Calu3 (cell line): ENCODE measurements at places on chromosomes 2 and 18. TPM values are rescaled to one million over a fixed set of nuclear protein-coding genes. Genes with fewer than 3 reads are reported as not detected.

Gene MALL
- 51.5 and 72.6 TPM in 2 replicates for total RNA-seq

- H3K4me3 ChIP-seq, result no peak overlapping the region
- H3K27ac ChIP-seq, result no peak overlapping the region
- no peak for DNase-seq
Measured at GRCh38 chr18:13379062-13379865, 160.7 kb downstream of the LDLRAD4 start.

Gene MAIP1
- total RNA-seq, result 27.9 and 30.8 TPM in 2 replicates

GRCh38 chr2:239035361-239035814 is 187.5 kb downstream of the TWIST2 start:
- H3K4me3 ChIP-seq, result no peak overlapping the region
- no peak overlapping the region for H3K27ac ChIP-seq
- DNase-seq, result peak; percentile 78
- no peaks in the 10 kb centered on the region for H3K4me1 ChIP-seq
- H3K36me3 ChIP-seq, result peaks cover 3% of the 10 kb centered on the region

DNA sequence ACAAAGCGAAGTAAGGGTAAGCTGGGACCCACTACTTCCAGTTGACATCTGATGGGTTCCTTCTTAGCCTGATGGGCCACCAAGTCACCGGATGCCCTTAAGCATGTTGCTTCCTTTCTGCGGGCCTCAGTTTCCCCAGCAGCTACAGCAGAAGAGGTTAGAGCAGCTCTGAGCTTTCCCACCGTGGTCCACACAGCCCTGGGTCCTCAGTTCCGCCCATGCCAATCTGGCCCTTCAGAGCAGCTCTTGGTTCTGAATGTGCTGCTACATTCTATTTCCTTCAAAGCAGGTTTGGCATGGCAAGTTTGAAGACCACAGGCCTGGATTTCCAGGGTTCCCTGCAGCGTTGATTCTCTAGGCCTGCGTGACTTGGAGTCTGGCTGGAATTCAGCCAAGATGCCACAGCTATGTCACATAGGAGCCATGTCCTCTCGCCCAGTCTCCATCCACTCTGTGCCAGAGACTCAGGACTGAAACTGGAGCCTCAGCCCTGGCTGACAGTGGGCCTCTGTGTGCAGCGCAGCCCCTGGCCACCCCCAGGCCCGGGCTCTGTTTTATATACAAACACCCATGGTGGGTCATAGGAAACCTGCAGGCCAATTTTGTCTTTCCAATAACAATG is 79.6 kb downstream of the TFCP2L1 start:
- peaks cover 49% of the 10 kb centered on the region for H3K4me1 ChIP-seq
- DNase-seq, result peak; percentile 84
- H3K4me3 ChIP-seq, result no peak overlapping the region

GRCh38 chr2:230176996-230177395 is 42.8 kb downstream of the SP110 start:
- H3K27me3 ChIP-seq, result no peaks in the 10 kb centered on the region
- no peaks in the 10 kb centered on the region for H3K4me1 ChIP-seq
- H3K27ac ChIP-seq, result no peak overlapping the region
- peaks cover 6% of the 10 kb centered on the region for H3K36me3 ChIP-seq
- DNase-seq, result no peak

DNA sequence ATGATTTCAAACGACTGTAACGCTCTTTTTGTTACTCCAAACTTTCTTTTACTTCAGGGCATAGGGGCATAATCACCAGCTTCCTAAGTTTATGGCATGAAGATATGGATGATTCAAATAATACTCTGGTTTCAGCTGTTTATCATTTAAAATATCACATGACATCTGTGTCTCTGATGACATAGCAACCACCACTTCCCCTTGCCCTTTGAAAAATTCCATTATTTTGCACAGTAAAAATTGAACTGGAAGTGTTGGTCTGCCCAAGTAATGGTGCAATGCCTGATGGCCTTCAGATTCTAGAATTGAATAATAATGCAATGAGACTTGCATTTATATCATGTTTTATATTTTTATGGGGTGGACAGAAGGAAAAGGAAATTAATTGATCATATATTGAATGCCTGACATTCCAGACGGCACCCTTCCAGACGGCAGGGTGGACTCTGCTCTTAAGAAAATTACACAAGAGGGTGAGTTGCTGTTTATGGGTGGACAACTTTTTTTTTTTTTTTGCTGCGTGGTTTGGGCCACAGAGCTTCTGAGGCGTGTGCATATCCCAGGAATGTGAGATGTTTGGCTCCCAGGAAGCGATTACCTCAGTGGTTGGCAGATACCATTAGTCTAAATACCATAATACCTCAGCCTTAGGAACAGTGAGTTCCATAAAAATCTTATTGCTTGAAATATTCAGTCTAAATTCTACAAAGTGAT is 101.7 kb upstream of the ZNF521 start:
- peaks cover 26% of the 10 kb centered on the region for H3K27me3 ChIP-seq
- no peak for DNase-seq
- H3K4me1 ChIP-seq, result no peaks in the 10 kb centered on the region
- no peak overlapping the region for H3K27ac ChIP-seq
- no peak overlapping the region for H3K4me3 ChIP-seq

GRCh38 chr2:62506421-62506750 is 391 bp upstream of the TMEM17 start:
- peaks cover 17% of the 10 kb centered on the region for H3K36me3 ChIP-seq
- peaks cover 18% of the 10 kb centered on the region for H3K4me1 ChIP-seq
- no peak for DNase-seq
- H3K27me3 ChIP-seq, result no peaks in the 10 kb centered on the region

GRCh38 chr18:36849288-36850006 is 20.5 kb downstream of the KIAA1328 start:
- H3K36me3 ChIP-seq, result no peaks in the 10 kb centered on the region
- H3K4me3 ChIP-seq, result no peak overlapping the region
- H3K4me1 ChIP-seq, result peaks cover 22% of the 10 kb centered on the region
- no peaks in the 10 kb centered on the region for H3K27me3 ChIP-seq

Gene ASB18
- total RNA-seq, result not detected in 2 replicates

DNA sequence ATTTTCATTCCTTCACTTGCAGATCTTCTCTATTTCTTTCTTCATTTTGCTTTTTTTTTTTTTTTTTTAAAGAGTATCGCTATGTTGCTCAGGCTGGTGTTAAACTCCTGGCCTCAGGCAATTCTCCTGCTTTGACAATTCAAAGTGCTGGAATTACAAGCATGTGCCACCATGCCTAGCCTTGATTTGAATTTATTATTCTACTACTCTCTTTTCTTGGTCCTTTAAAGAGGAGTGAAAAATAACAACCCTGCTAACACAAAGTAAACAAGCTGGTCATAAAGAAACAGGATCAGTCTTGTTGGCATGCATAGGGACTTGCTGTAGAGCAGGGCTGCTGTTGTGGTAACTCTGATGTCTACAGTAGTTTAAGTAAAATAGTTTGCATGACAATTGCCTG is 1615.3 kb upstream of the ZEB2 start:
- H3K27ac ChIP-seq, result no peak overlapping the region
- no peaks in the 10 kb centered on the region for H3K27me3 ChIP-seq
- no peak overlapping the region for H3K4me3 ChIP-seq
- no peaks in the 10 kb centered on the region for H3K36me3 ChIP-seq
- no peak for DNase-seq

DNA sequence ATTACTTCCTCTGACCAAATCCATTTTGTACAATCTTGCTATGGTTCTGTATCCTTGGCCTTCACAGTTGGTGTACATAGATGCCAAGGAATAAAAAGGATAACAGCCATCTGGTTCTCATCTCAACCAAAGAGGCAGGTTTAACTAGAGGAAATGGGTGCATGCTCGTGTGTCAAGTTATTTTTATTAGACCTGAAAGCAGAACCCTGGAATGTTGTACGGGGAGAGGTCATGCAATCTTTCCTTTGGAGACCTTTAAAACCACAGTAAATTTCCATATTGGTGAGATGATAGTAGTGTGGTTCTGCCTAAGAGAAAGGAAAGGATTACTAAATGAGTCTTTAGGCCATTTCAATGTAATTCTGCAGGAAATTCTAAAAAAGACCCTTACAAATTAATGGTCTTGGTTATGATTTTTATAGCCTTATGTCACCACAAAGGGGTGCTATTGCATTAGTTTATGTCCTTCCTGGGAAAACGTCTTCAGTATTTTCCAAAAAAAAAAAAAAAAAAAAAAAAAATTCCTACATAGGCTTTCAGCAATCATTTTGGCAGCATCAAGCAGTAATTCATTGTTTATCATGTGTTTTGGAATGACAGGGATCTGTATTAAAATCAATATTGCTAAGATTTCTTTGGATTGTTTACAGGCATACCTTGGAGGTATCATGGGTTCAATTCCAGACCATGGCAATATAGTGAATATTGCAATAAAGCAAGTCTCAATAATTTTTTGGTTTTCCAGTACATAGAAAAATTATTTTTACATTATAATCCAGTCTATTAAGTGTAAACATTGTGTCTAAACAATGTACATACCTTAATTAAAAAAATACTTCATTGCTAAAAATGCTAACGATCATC is 270.8 kb downstream of the NYAP2 start:
- no peaks in the 10 kb centered on the region for H3K36me3 ChIP-seq
- H3K4me3 ChIP-seq, result no peak overlapping the region
- no peaks in the 10 kb centered on the region for H3K27me3 ChIP-seq
- no peak overlapping the region for H3K27ac ChIP-seq
- DNase-seq, result peak; percentile 9

GRCh38 chr2:176891857-176892256 is 320.7 kb upstream of the HNRNPA3 start:
- no peak for DNase-seq
- H3K36me3 ChIP-seq, result no peaks in the 10 kb centered on the region
- no peaks in the 10 kb centered on the region for H3K4me1 ChIP-seq
- peaks cover 61% of the 10 kb centered on the region for H3K27me3 ChIP-seq

DNA sequence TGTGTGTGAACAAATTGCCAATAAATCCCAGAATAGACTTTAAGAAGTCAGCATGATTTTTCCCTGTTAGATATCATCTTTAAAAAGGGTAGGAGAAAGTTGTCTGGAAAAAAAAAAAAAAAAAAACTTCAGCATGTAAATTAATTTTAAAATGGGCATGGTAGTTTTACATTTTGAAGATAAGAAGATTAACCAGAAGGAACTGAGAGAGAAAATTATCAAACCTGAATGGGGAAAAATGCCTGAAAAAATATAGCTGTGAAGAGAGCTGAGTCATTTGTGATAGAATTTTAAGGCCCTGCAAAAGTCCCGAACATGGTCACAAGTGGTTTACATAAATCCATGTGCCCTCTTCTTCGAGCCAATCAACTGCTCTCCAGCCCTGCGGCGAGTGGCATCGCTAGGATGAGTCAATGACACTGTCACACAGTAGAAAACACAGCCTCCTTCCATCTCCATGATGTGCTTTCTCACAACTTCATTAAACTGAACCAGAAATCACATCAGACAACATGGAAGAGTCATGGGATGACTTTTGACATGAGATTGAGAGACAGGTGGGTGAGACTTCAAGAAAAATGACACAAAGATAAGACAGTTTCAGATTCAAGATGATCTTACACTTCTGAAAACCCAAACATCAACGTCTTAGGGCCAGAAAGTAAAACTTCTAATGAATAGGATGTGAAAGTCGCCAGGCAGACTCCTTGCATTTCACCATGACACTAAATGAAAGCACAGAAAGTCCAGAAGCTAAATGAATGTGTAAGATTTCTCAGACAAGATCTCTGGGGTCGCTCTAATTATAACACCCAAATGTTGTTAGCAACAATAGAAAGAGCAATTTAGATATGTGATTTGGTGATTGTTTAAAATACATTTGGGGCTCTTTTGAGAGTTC is 273.0 kb upstream of the ID2 start:
- peaks cover 66% of the 10 kb centered on the region for H3K4me1 ChIP-seq
- H3K4me3 ChIP-seq, result no peak overlapping the region
- DNase-seq, result no peak
- no peak overlapping the region for H3K27ac ChIP-seq
- H3K36me3 ChIP-seq, result peaks cover 7% of the 10 kb centered on the region
- no peaks in the 10 kb centered on the region for H3K27me3 ChIP-seq

- no peaks in the 10 kb centered on the region for H3K36me3 ChIP-seq
- H3K4me1 ChIP-seq, result no peaks in the 10 kb centered on the region
- no peak overlapping the region for H3K27ac ChIP-seq
- DNase-seq, result no peak
- peaks cover 72% of the 10 kb centered on the region for H3K27me3 ChIP-seq
- H3K4me3 ChIP-seq, result no peak overlapping the region
Measured at GRCh38 chr2:71524476-71524875, 71.1 kb downstream of the DYSF start.

Gene MC5R
- not detected in 2 replicates for total RNA-seq

DNA sequence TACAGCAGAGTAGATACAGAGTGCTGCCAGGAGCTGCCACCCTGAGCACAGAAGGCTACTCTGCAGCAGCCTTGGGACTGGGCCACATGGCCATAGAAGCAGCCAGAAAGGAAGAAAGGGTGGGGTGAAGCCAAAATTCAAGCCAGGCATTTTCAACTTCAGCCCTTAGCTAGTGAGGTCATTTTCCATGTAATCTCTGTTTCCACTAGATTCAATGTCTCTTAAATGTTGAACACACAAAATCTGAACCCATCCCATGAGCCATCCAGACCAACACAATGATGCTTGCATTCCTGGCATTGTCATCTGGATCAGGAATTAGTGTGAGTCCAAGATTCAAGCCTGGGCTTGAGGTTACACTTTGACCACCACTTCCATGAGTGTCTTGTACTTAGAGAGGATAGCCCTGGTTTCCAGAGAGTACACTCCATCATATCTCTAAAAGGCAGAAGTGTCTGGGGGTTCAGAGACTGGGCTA is 243.6 kb downstream of the OSR1 start:
- no peaks in the 10 kb centered on the region for H3K4me1 ChIP-seq
- H3K27ac ChIP-seq, result no peak overlapping the region
- H3K27me3 ChIP-seq, result no peaks in the 10 kb centered on the region
- H3K4me3 ChIP-seq, result no peak overlapping the region

Gene IL1RL2
- total RNA-seq, result 0.68 and 0.73 TPM in 2 replicates

Gene CTDSP1
- 58.0 and 59.3 TPM in 2 replicates for total RNA-seq

Gene ASXL3
- 0.07 and 0.47 TPM in 2 replicates for total RNA-seq

Gene CYP1B1
- 34.4 and 36.5 TPM in 2 replicates for total RNA-seq

Gene MYCN
- total RNA-seq, result 5.5 and 8.7 TPM in 2 replicates

DNA sequence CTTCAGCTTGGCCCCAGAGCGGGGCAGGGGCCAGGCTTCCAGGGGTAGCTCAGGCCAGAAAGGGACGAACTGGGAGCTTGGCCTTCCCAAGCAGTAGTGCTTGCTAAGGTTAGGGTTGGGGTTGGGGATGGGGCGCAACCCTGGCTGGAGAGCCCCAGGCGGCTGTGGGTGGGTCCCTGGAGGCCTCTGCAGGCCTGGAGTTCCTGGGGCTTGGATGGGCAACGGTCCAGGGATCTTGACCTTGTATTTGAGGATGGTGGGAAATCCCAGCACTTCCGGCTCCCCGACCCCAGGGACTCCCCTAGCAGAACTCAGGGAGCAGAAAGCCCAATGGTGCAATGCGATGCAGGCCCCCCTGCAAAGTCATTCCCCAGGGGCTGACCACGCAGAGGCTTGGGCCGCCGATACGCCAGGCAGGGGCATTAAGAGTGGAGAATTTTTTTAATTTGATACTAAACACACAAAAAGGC is 12.6 kb upstream of the MLPH start:
- H3K27me3 ChIP-seq, result peaks cover 45% of the 10 kb centered on the region
- H3K4me1 ChIP-seq, result peaks cover 14% of the 10 kb centered on the region
- H3K27ac ChIP-seq, result peak overlapping the region; percentile 90

DNA sequence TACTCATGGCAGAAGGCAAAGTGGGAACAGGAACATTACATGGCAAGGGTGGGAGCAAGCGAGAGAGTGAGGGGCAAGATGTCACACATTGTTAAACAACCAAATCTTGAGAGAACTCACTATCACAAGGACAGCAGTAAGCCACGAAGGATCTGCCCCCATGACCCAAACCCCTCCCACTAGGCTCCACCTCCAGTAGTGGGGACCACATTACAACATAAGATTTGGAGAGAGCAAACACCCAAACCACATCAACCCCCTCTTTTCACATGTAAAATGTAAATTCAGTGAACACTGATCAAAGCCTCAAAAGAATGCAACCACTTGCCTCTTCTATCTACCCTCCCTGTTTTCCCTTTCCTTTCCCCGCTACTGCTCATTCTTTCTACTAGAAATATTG is 43.6 kb upstream of the TNP1 start:
- peaks cover 8% of the 10 kb centered on the region for H3K4me1 ChIP-seq
- H3K36me3 ChIP-seq, result no peaks in the 10 kb centered on the region
- DNase-seq, result no peak
